ENCODE measurements at places on chromosomes 7 and 10. TPM values are rescaled to one million over a fixed set of nuclear protein-coding genes. Genes with fewer than 3 reads are reported as not detected.

The MOGAT3 gene
- not detected for polyA plus RNA-seq

The ZNF804B gene
- 0.04 TPM for polyA plus RNA-seq

The PON1 gene
- polyA plus RNA-seq: 0.64 TPM

The ADAM12 gene
- 12.1 TPM for polyA plus RNA-seq

The GIMAP7 gene
- polyA plus RNA-seq: 32.9 TPM

The CFAP43 gene
- 13.9 TPM for polyA plus RNA-seq
